ENCODE measurements at places on chromosomes 5 and 9. TPM values are rescaled to one million over a fixed set of nuclear protein-coding genes. Genes with fewer than 3 reads are reported as not detected.

ANKRD55 gene
- polyA plus RNA-seq = not detected

GRCh38 chr9:11931109-11931508, 762.1 kb upstream of the TYRP1 start:
- no peaks in the 10 kb centered on the region for H3K36me3 ChIP-seq
- no peaks in the 10 kb centered on the region for H3K4me1 ChIP-seq
- H3K27ac ChIP-seq = no peak overlapping the region
- no peak for DNase-seq
- H3K27me3 ChIP-seq = no peaks in the 10 kb centered on the region

- H3K4me1 ChIP-seq = peaks cover 3% of the 10 kb centered on the region
- DNase-seq = no peak
- no peak overlapping the region for H3K4me3 ChIP-seq
- no peaks in the 10 kb centered on the region for H3K36me3 ChIP-seq
- no peaks in the 10 kb centered on the region for H3K27me3 ChIP-seq
These were observed 4.9 kb downstream of the SUSD1 start for GRCh38 chr9:112170235-112170634.

GRCh38 chr5:34026089-34026761, 16.8 kb downstream of the C1QTNF3 start:
- no peak overlapping the region for H3K27ac ChIP-seq
- H3K27me3 ChIP-seq = no peaks in the 10 kb centered on the region
- H3K36me3 ChIP-seq = no peaks in the 10 kb centered on the region
- no peak overlapping the region for H3K4me3 ChIP-seq
- peaks cover 8% of the 10 kb centered on the region for H3K4me1 ChIP-seq

DNA sequence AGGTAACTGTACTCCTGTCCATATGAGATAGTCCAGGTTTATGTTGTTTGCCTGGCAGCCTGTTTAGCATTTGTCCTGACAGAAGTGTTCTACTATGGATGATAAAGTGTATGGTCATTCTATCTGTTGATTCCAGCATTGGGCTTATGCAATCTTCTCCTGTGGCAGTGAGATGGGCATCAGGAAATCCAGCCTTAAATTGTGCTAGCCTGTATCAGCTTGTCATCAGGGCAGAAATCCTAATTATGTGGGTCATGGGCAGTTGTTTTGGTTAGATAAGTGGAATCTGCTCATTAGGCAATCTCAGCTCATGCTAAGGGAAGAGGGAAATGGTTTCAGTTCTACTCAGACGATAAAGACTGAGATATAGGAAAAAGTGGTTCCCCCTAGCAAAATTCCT, 247.4 kb upstream of the CHD1 start:
- H3K36me3 ChIP-seq = no peaks in the 10 kb centered on the region
- no peaks in the 10 kb centered on the region for H3K27me3 ChIP-seq
- H3K27ac ChIP-seq = no peak overlapping the region
- no peak overlapping the region for H3K4me3 ChIP-seq

- no peak for DNase-seq
- H3K4me1 ChIP-seq = no peaks in the 10 kb centered on the region
- H3K27me3 ChIP-seq = no peaks in the 10 kb centered on the region
These were observed 27.9 kb upstream of the TLE1 start for GRCh38 chr9:81717061-81717746.

DNA sequence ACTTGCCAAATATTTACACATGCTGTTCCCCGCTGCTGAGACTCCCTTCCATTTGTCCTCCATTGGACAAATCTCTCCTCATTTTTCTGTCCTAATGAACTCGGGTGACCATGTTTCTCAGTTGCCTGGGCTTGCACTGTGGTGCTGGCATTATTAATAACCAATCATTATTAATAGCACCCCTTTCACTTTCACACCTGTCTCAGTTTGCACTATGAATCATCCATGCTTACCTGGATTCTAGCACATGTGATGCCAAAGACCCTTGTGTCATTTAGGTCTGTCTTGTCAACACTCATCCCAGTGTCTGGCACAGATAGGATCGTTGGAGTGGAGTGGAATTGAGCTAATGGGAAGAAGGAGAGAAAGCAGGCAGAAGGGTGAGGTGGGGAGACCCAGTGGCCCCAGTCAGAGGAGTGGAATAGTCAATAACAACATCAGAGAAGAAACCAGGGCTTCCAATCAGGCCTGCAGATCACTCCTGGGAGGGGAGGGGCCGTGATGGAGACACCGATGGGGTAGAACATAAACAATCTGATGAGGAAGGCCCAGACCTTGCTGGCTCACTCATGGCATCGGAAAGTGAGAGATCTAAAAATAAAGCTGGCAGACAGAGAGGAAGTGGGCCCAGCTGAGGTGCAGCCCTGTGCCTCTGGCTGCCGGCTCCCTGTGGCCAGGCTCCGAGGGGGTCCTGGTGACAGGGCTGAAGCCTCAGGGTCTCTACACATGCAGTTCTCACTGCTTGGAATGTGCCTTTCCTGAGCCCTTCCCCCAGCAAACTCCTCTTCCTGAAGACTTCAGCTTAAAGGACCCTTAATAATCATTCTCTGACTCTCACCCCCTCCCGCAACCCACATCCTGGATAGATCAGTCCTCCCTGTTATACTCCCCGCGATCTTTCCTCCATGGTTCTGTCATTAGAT, 33.5 kb upstream of the CRB2 start:
- no peak for DNase-seq
- no peaks in the 10 kb centered on the region for H3K4me1 ChIP-seq
- H3K36me3 ChIP-seq = no peaks in the 10 kb centered on the region
- peaks cover 33% of the 10 kb centered on the region for H3K27me3 ChIP-seq
- no peak overlapping the region for H3K27ac ChIP-seq

- H3K4me3 ChIP-seq = no peak overlapping the region
- no peaks in the 10 kb centered on the region for H3K36me3 ChIP-seq
- no peaks in the 10 kb centered on the region for H3K4me1 ChIP-seq
- no peak for DNase-seq
- no peak overlapping the region for H3K27ac ChIP-seq
These were observed 130.0 kb downstream of the SEMA6A start for GRCh38 chr5:116444373-116445295.

PCDHA9 gene
- polyA plus RNA-seq = not detected

DNA sequence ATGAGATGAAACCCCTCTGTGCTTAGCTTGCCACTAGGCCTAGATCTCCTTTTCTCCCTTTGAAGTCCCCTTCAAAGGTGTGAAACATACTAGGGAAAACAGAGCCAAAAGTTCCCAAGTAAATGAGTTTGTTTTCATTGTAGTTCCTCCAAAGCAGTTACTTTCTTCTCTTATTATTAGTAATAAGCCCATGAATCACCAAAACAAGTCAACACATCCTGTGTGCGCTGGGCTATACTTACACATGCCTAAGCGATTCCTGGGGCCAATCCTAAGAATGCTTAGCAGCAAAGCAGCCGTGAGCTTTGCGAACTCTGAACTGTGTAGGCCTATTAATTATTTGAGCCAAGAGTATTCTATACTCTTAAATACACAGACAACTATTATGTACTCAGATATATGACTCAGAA, 7.6 kb downstream of the ENC1 start:
- H3K27me3 ChIP-seq = no peaks in the 10 kb centered on the region
- peaks cover 28% of the 10 kb centered on the region for H3K4me1 ChIP-seq
- DNase-seq = peak; percentile 81
- no peak overlapping the region for H3K27ac ChIP-seq

ATOX1 gene
- polyA plus RNA-seq = 360 TPM

GRCh38 chr5:173573126-173573960, 43.1 kb downstream of the BOD1 start:
- H3K4me3 ChIP-seq = no peak overlapping the region
- peak; percentile 49 for DNase-seq
- H3K27ac ChIP-seq = no peak overlapping the region

DNA sequence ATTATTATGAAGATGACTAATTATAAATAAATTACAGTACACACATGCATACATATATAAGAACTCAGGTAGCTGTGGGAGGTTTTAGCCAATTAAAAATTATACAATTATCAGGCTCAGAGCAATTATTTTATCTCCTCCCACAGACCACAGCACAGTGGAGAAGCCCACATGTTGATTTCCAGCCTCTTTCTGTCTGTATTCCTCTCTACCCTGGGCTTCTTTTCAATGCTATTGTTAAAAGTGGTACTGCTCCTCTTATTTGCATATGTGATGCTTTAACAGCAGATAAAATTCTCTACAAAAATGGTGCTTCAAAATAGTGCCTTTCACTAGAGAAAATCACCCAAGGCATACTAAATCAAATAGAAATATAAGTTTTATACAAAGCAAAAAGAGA, 218.7 kb downstream of the NFIB start:
- no peak overlapping the region for H3K27ac ChIP-seq
- peaks cover 5% of the 10 kb centered on the region for H3K27me3 ChIP-seq
- H3K4me3 ChIP-seq = no peak overlapping the region
- no peaks in the 10 kb centered on the region for H3K36me3 ChIP-seq
- DNase-seq = no peak
- H3K4me1 ChIP-seq = no peaks in the 10 kb centered on the region

FAM200C gene
- 1.1 TPM for polyA plus RNA-seq

C1QTNF3 gene
- polyA plus RNA-seq = 1.0 TPM

C9orf50 gene
- 0.20 TPM for polyA plus RNA-seq

HAVCR2 gene
- 0.07 TPM for polyA plus RNA-seq

DNA sequence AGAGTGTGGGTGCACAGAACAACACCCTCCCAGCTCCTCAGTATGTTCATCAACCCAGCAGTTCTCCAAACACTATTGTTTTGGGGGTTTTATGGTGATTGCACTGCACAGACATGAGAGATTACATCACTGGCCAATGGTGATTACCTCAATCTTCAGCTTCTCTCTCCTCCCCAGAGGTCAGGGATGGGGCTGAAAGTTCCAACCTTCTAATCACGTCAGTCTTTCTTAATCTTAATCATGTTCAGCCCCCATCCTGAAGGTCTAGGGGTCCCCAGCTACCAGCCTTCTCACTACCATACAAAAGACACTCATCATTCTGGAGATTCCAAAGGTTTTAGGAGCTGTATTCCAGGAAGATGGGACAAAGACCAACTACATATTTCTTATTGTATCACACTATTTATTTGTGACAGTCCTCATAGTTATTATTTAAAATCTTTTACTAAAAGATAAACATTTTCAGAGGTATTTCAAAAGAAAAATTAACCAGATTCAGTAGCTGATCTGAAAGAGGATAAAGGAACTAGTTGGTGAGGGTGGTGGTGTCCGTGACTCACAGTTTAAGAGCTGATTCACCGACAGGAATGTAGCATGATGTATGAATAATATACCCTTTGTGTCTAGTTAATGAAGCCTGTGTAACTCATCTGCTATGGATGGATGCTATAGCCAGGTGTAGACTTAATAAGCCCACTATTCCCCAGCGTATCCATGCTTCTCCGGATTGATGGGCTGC, 35.6 kb downstream of the RASEF start:
- no peaks in the 10 kb centered on the region for H3K27me3 ChIP-seq
- no peak overlapping the region for H3K4me3 ChIP-seq
- peaks cover 12% of the 10 kb centered on the region for H3K4me1 ChIP-seq
- H3K36me3 ChIP-seq = no peaks in the 10 kb centered on the region
- peak overlapping the region; percentile 26 for H3K27ac ChIP-seq
- DNase-seq = peak; percentile 90

- DNase-seq = no peak
- no peak overlapping the region for H3K27ac ChIP-seq
- no peak overlapping the region for H3K4me3 ChIP-seq
- peaks cover 4% of the 10 kb centered on the region for H3K27me3 ChIP-seq
- H3K36me3 ChIP-seq = no peaks in the 10 kb centered on the region
These were observed 1.1 kb upstream of the CXXC5 start for GRCh38 chr5:139646912-139647505.
